ENCODE measurements at places on chromosomes 5 and 9.

DNA sequence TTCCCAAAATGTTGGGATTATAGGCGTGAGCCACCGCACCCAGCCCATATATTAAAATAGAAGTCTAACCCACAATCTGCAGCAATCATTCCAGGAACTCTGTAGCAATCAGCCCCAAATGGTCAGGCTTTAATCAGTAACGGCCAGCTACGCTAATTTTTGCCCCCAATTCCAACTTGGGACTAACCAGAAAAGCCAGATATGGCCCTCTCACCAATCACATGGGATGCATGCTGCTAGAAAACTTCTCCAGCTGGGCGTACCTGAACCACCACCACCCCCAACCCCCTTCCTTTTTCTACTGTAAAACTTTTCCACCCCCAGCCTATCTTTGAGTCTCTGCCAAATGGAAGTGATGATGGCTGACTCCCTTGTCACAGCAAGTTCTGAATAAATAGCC is 4.1 kb downstream of the SUSD1 start:
- DNase-seq: no peak

DNA sequence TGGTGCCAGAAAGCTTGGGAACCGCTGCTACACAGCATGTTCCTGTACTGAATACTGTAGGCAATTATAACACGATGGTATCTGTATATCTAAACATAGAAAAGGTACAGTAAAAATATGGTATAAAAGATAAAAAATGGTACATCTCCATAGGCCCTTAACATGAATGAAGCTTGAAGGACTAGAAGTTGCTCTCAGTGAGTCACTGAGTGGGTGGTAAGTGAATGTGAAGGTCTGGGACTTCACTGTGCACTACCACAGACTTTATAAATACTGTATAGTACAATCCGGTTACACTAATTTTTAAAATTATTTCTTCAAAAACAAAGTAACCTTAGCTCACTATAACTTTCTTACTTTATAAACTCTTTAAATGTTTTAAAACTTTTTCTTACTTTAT is 819.9 kb upstream of the GRAMD2B start:
- no peak for DNase-seq

DNA sequence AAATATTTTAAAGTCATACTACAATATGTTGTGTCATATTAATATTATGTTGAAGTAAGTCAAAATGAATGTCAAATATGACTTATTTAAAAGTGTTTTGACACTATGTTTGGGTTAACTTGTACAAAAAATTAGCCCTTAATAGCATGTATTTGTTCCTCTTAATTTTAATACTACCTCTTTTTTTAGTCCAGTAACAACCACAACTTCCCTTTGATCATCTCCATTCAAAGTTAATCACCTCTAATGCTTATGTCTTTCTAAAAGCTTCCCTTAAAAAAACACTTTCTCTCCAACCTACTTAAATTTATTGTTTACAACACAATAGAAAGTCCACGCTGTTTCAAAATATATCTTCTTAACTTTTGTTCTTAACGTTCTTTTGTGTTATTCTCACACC is 9.6 kb downstream of the SLCO4C1 start:
- no peak for DNase-seq

DNA sequence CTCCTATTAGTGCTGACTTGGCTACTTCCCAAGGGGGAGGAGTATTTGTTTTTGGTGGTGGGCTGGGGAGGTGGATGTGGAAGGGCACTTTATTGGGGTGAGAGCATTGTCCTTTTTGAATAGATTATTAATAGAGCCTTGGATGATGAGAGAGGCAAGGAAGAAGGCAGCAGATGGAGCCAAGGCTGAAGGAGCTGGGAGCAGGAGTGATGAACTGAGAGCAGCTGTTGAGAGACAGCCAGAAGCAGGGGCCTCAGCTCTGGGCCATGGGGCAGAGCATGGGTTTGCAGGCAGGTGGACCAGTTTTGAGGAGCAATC is 29.6 kb downstream of the RGS3 start:
- DNase-seq: no peak

DNA sequence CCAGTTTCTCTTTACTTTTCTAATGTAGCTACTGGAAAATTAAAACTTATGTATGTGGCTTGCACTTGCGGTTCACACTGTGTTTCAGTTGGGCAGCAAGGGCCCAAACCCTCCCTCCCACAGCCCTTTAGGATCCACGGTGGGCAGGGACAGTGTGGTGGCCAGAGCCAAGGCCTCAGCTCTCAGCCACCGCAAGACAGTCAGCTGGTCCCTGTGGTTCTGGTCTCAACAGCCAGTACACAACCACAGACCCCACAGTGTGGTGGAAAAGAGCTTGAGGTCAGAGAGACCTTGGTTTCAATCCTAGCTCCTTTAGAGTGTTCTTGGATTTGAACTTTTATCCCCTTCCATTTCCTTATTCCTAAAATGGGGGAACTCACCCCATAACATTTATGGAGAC is 153.0 kb upstream of the SMIM23 start:
- DNase-seq: no peak

DNA sequence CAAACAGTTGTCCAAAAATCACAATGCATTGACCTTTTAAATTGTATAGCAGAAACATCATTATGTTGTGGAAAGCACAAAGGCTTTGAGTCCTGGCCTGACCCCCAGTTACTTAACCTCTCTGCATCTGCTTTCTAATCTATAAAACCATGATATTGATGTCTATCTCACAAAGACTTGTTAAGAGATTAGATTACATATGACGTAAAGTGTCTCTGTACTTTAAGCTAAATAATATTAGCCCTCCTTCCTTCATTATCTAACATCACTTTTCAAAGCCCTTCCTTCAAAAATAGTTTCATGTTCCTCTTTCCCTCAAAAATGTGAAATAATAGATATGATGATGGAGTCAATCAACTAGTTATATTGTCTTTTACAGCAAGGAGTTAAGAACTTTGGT is 3.4 kb downstream of the ADAMTS6 start:
- DNase-seq: no peak

DNA sequence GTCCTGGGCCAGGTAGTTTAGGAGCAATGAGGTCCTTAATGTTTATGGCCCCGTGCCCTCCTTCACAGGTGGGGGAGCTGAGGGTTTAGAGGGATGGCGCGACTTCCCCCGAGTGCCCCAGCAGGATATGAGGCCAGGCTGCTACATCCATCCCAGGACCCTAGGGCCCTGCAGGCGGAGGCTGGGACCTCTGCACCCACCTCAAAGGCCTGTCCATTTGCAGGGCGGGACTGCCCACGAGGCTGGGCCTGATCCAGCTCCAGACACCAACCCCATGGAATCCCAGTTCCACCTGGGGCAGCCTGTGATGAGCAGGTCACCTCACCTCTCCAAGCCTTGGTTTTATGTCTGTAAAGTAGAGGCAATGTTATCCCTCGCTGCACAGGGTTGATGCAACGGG is 142.1 kb downstream of the RXRA start:
- DNase-seq: no peak

- DNase-seq: peak; percentile 2
These were observed 136.7 kb downstream of the CAVIN4 start for GRCh38 chr9:100714372-100715099.

- DNase-seq: no peak
These were observed 51.7 kb downstream of the GABRA1 start for GRCh38 chr5:161899590-161899989.

All from mesenchymal stem cell (in vitro differentiated cells and primary cell).